ENCODE measurements at places on chromosomes 12 and 14.

GRCh38 chr12:13941258-13942249, 39.8 kb downstream of the GRIN2B start:
- no peak for DNase-seq

GRCh38 chr12:1444142-1444516, 150.3 kb downstream of the FBXL14 start:
- DNase-seq = no peak

DNA sequence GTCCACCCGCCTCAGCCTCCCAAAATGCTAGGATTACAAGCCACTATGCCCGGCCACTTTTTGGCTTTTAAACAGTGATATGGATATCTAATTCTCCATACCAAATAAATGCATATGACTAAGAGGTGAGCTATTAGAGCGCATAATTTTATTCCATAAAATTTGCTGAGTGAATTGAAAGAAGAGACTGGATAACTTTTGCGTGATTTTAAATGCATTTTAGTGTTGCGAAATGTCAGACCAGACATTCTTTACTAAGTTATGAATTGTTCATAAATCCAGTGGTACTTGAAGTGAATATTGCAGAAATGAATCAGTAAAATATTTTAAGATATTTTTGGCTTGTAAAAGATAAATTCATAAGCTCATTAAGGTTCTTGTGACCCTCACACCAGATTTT, 50.9 kb upstream of the DIP2B start:
- DNase-seq = peak; percentile 20

DNA sequence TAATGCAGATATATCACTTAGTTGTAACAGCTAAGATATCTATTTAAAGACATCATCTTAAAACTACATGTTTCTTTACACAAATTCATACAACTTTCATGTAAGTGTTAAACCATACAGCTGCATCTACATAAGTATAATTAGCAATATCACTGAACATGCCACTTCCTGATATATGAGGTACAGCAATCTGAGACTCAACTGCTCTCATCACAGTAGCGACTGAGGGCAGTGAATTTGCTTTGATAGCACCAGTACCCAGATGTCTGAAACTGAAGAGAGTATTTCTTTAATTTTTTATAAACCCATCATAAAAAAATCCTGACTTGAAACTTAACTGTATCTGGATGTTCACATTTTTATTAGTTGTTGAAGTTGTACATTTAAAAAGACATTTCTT, 34.7 kb upstream of the NUAK1 start:
- DNase-seq = no peak

DNA sequence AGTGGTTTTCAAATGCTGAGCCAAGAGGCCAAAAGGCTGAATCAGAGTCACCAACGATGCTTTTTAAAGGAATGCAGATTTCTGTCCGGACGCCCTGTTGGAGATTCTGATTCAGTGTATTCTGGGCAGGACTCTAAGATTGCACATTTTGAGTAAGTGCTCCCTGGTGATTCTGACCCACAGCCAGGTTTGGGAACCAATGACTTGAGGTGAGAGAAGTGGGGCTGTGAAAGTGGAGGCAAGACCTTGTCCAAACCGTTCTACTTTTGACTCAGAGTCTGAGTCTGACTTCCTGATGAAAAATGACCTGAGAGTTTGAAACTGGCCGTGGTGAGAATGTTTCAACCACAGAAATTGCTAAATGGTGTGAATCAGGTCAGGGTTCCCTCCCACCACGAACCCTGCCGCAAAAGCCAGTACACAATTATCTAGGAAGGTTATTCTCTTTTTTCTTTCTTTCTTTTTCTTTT, 90.2 kb downstream of the NTN4 start:
- DNase-seq = peak; percentile 80

DNA sequence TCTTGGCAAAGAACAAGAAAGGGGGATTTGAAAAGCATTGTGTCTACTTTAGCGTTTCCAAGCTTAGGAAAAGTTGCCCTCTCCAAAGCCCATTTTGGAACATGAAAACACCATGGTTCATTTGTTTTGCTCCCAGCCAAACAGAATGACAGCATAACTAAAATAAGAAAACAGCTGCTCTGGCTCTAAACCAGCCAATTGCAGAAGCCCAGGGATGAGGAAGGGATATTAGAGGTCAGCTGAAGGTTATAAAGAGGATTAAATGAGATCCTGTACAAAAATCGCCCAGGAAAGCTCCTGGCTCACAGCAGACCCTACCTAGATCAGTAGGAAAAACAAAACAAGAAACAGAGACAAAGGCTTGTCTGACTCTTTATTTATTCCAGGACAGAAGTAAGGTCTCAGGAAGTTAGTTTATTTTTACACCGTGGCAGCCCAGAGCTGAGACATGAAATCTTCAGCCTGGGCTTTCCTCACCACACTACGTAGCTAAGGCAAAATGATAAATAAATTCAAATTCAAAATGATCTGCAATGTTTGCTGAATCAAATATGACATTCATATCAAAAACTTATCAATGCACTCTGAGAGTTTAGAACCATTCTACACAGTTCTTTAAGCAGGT, 25.9 kb downstream of the SPX start:
- no peak for DNase-seq

DNA sequence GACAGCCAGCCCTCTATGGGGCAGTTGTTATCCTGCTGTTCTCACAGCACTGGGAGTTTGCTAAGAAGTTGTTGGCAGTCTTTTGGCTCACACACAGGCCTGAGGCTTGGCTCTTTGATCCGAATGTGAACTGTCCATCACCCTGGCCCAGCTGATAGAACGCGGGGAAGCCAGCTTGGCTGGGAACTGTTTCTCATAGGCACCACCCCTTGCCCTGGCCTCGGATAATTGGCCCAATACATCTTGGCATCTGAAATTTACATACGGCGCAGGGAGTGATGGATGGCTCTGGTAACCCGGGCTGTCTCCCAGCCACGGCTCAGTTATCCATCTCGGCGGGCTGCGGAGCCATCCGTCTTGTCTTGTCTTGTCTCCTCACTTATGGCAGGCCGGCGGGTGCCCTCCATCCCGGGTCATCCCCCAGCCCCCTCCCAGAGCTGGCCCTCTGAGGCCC, 164.1 kb downstream of the PHETA1 start:
- no peak for DNase-seq

DNA sequence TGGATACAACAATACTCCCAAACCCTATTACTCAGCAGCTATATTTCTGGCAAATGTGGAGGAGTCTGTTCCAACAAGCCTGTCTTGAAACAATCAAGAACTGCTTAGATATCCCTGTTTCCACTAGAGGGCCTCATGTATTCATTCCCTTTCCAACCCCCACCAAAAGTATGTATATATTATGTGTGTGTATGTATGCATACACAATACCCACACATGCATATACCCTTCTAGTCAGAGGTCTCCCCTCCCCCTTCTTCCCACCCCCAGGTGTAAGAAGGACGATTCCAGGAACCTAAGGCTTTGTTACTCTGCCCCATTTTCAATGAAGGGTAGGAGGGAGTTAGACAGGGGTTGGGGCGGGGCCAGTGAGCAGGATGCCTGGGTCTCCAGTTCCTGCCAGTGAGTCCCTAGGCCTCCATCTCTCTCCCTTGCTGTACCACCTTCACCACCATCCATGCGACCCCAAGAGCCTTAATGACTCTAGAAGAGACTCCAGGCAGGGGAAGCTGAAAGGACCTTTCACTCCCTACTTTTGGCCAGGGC, at the start of gene DGKA:
TSS of gene DGKA (plus strand) at position 392 of the 546 bp plus-strand sequence. CDS start 5,342 bp downstream, outside the sequence.
- no peak for DNase-seq

DNA sequence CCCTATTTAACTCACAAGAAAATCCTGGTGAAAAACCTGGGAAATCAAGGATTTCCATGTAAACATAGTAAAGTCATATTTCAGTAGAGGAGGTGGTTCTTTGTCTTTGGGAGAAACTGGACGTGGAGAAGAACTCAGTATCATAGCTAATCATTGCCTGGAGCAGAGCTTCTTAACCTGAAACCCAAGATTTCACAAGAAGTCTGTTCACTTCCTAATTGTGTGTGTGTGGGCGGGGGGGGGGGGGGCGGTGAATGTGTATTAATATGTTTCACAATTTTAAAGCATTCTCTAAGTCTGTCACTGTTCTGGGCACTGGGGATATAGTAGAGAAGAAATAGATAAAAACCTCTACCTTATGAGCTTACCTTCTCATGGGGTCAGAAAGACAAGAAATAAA, 96.7 kb upstream of the PPP4R3A start:
- no peak for DNase-seq

GRCh38 chr14:59705245-59705644, 128.6 kb upstream of the CCDC175 start:
- no peak for DNase-seq

GRCh38 chr12:40898505-40898904, 206.3 kb downstream of the CNTN1 start:
- DNase-seq = no peak

- DNase-seq = no peak
Measured at GRCh38 chr12:77685901-77686300, 144.8 kb upstream of the NAV3 start.

GRCh38 chr12:116916714-116917114, 6.0 kb downstream of the FBXW8 start:
- peak; percentile 40 for DNase-seq

GRCh38 chr14:56422703-56423213, 156.8 kb upstream of the TMEM260 start:
- DNase-seq = peak; percentile 13

- DNase-seq = no peak
Measured at GRCh38 chr12:80178846-80179245, 79.5 kb downstream of the OTOGL start.

- DNase-seq = no peak
Measured at GRCh38 chr12:257521-258321, 4.9 kb downstream of the SLC6A13 start.

DNA sequence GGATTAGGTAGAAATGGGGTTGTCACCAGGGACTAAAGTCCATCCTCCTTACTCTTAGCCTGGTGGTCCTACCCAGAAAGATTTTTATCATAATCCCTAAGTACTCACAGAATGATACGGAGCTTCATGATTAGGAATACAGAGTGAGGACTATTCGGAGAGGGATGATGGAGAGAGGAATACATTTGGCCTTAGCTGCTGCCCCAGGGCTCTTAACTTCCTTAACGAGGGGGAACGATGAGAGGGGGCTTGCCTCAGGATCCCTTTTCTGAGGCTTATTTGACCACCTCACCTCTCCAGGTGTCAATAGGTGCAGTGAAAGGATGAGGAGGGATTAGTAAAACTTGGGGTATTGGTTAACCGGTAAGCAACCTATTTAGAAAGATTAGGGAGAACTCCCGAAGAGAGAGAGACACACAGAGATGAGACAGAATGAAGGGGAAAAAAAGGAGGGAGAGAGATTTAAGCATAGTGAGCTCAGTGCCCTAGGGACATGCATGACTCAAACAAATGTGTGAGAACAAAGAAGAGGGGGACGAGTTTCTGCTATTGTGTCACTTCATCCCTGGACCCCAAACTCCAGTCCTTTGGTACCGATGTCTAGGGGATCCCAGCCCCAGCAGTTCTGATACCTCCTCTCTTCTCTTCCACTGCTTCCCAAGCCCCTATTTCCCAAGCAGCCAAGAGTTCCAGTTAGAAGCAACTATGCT, 1.1 kb downstream of the NFE2 start:
- no peak for DNase-seq

DNA sequence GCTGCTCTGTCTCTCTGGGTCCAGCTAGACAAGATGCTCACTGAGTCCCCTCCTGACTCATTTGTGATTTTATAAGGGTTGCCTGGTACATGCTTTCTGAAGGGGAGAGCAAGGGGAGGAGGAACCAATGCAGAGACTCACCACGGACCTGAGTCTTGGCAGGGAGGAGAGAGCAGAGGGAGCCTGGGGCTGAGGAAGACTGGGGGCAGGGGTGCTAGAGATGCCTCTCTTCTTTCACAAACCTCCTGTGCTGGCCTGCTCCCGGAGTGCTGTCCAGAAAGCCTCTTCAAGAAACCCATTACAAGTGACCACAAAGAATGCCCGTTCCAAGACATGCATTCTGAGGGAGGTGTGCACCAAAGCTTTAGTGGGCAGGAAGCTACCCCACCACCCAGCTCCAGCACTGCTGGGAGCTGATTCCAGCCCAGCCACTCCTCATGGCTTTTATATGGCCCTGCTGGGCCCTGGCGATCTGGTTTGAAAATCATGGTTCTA, 33.1 kb upstream of the DICER1 start:
- no peak for DNase-seq

GRCh38 chr14:71322655-71323250, 415.5 kb downstream of the PCNX1 start:
- DNase-seq = no peak

DNA sequence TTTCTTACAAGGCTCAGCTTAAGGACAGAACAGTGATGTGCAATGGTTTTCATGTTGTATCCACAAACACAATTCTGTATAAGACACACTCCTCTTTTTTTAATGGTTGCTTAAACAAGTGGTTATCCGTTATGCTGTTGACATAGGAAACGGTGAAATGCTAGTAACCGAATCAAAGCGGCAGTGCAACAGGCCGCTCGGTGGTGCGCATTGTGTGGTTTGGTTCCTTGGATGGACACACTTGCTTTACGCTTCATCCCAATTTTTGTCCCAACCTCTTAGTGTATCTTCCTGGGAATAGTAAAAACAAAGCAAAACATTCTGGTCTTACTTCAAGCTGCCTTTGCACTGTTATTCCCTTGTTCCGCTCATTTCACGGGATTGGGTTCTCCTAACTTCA, 650 bp upstream of the PTGER2 start:
- no peak for DNase-seq

- no peak for DNase-seq
Measured at GRCh38 chr12:49482095-49483051, 56.5 kb upstream of the KCNH3 start.

DNA sequence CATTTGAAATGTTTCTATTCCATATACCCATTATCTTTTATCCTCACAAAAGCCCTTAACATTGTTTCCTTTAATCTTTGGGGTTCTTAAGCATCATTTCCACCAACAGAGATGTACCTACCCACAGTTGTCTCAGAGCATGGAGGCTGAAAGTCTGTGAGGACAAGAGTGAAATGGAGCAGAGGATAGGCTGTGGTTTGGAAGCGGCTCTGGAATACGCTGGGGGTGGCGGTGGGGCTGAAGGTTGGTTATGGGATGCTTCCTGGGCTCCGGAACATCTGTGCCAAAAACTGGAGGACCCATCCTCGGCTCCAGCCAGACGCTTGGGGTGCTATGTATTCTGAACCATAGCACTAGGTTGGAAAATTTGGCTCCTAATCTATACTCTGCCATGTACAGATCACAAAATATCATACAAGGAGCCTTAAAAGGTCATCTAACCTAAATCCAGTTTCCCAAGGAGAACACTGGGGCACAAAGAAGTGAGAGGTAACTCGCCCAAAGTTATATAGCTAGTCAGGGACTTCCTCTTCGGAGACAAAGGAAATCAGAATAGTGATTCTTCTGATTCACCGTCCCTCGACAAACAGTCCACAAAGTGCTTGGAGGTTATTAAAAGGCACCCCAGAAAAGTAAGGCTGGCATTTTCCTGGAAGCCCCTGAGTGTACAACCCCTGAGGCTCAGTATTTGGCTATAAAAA, 2.5 kb downstream of the PPP1R3E start:
- DNase-seq = no peak

Measured in HS-5 (cell line).